ENCODE measurements at places on chromosomes 16 and 17. TPM values are rescaled to one million over a fixed set of nuclear protein-coding genes. Genes with fewer than 3 reads are reported as not detected.

Gene TMEM97
- polyA plus RNA-seq: 6.3 TPM

DNA sequence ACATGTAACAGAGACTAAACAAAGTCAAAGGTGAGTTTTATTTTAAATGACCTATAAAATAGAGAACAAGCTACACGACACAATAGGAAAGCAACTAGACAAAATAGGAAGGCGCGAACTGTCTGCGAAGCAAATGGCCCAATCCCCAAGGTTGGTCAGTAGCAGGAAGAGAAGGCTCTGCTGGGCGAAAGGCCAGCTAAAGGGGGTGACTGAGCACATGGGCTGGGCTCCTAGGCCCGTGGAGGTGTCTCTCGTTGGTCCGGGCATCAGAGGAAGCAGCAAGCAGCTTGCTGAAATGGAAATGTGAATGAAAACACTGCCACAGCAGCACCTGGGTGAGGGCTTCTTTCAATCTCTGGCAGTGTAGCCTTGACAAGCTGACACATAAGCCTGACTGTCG is 129.4 kb downstream of the ZNF778 start:
- H3K27me3 ChIP-seq: no peaks in the 10 kb centered on the region
- peak overlapping the region; percentile 79 for H3K27ac ChIP-seq
- H3K36me3 ChIP-seq: peaks cover 4% of the 10 kb centered on the region
- no peak for DNase-seq
- H3K4me3 ChIP-seq: no peak overlapping the region

Gene MYH11
- polyA plus RNA-seq: 0.41 TPM

- H3K27ac ChIP-seq: no peak overlapping the region
- H3K4me3 ChIP-seq: no peak overlapping the region
- DNase-seq: no peak
- H3K4me1 ChIP-seq: no peaks in the 10 kb centered on the region
- no peaks in the 10 kb centered on the region for H3K27me3 ChIP-seq
- H3K36me3 ChIP-seq: peaks cover 38% of the 10 kb centered on the region
Measured at GRCh38 chr16:18842565-18842964, 41.2 kb upstream of the ARL6IP1 start.

- no peak for DNase-seq
- no peak overlapping the region for H3K27ac ChIP-seq
- H3K36me3 ChIP-seq: no peaks in the 10 kb centered on the region
- H3K27me3 ChIP-seq: no peaks in the 10 kb centered on the region
- H3K4me1 ChIP-seq: no peaks in the 10 kb centered on the region
Measured at GRCh38 chr17:17347956-17348871, 45.0 kb downstream of the NT5M start.

DNA sequence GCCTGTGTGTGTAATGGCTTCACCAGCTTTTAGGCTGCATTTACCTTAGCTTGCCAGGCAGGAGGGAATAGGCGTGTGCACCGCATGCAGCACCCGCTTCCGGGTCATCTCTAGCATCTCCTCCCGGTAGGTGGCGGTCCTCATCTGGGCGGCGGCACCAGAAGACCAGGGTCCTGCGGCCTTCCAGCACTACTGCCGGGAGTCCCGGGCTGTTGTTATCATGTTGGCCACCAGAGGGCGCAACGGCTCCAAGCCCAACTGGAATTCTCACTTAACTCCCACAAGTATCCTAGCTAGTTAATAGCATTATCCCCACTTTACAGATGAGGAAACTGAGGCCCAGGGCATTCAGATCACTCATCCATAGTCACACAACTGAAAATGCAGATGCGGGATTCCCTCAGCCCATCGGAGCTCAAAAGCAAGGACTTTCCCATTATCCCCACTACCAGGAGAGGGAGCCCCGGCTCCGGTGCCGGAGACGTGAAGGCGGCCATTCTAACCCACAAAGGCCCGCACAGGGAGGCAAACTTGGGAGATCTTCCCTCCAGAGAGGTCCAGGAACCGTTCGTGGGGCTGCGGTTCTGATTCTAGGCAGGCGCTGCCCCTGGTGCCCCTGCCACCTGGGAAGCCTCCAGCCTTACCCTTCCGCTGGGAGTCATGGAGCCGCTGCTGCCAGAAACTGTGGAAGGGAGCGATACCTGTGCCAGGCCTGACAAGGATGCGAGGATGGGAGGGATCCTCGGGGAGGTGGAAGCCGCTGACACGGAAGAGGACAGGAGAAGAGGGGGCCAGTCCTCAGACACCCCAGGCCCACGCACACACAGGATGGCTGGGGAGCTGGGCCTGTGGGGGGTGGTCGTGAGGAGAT is 23.9 kb downstream of the LGALS9 start:
- no peaks in the 10 kb centered on the region for H3K36me3 ChIP-seq
- H3K4me3 ChIP-seq: peak overlapping the region; percentile 35
- peaks cover 14% of the 10 kb centered on the region for H3K4me1 ChIP-seq
- DNase-seq: peak; percentile 55
- H3K27ac ChIP-seq: no peak overlapping the region

Gene PROCA1
- 1.1 TPM for polyA plus RNA-seq

- H3K4me3 ChIP-seq: peak within 1 kb of the TSS; percentile 95
- DNase-seq: peak; percentile 69
- no peaks in the 10 kb centered on the region for H3K36me3 ChIP-seq
- H3K27me3 ChIP-seq: no peaks in the 10 kb centered on the region
Measured at GRCh38 chr17:16353317-16354174, at the start of gene CENPV. CENPV (minus strand) TSS chr17:16353469; CDS start chr17:16353436, 33 bp downstream.

DNA sequence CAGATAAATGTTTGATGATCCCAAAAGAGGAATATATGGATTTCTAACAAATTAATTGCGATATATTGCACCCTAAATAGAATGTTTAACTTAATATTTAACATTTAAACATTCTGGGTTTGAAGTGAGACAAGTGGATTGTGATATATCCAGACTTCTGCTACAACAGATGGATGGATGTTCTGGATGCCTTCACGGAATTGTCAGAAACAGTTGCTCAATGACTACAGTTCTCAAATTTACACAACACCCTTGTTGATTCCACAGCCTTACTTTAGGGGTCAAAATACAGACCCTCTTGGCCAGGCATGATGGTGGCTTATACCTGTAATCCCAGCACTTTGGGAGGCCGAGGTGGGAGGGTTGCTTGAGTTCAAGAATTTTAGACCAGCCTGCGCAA is 250.8 kb downstream of the RBFOX1 start:
- no peak overlapping the region for H3K27ac ChIP-seq
- no peak for DNase-seq
- H3K4me1 ChIP-seq: no peaks in the 10 kb centered on the region
- H3K27me3 ChIP-seq: no peaks in the 10 kb centered on the region
- no peak overlapping the region for H3K4me3 ChIP-seq
- H3K36me3 ChIP-seq: no peaks in the 10 kb centered on the region

Data from naive B cell (primary cell).